Activated CD4-positive, alpha-beta T cell treated with anti-CD3 and anti-CD28 coated beads, Interleukin-2, amount 50 U/mL, for 48 hours (primary cell): ENCODE measurements at places on chromosomes 12 and 14.
A peak's percentile ranks its signal among the peaks of the same experiment; 100 is the strongest.

DNA sequence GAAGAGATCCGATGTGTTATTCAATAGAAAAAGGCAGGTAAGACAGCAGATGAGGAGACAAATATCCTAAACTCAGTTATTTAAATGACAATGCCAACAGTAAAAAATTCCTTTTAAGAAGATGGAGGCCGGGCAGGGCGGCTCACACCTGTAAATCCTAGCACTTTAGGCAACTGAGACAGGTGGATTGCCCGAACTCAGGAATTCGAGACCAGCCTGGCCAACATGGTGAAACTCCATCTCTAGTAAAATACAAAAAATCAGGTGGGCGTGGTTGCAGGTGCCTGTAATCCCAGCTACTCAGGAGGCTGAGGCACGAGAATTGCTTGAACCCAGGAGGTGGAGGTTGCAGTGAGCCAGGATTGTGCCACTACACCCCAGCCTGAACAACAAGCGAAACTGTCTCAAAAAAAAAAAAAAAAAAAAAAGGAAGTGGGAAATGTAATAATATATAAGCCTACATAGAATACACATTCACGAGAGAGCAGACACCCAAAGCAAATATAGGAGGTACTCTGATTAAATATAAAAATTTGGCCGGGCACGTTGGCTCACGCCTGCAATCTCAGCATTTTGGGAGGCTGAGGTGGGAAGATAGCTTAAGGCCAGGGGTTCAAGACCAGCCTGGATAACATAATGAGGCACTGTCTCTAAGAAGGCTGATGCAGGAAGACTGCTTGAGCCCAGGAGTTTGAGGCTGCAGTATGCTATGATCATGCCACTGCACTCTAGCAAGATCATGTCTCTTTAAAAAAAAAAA, 19.0 kb downstream of the CORO1C start:
- no peak for DNase-seq

DNA sequence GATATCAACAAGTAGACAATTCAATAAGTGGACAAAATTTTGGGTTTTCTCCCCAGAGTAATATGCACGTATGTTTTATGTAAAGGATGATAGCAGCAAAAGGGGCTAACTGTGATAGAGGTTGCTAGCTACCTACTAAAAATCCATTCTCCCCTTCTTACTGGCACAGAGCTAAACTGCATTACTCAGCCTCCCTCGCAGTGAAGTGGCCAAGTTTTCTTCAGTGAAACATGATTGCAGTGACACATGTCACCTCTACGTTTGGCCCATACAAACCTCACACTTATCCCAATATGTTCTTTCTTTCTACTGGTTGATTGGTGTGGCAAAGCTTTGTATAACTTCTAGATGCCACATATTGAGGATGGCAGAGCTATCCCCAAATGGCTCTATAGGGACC, 34.3 kb downstream of the GPR65 start:
- no peak for DNase-seq

GRCh38 chr14:90795744-90796143, 20.5 kb downstream of the TTC7B start:
- no peak for DNase-seq

GRCh38 chr12:4984344-4984743, 59.3 kb upstream of the KCNA5 start:
- no peak for DNase-seq

DNA sequence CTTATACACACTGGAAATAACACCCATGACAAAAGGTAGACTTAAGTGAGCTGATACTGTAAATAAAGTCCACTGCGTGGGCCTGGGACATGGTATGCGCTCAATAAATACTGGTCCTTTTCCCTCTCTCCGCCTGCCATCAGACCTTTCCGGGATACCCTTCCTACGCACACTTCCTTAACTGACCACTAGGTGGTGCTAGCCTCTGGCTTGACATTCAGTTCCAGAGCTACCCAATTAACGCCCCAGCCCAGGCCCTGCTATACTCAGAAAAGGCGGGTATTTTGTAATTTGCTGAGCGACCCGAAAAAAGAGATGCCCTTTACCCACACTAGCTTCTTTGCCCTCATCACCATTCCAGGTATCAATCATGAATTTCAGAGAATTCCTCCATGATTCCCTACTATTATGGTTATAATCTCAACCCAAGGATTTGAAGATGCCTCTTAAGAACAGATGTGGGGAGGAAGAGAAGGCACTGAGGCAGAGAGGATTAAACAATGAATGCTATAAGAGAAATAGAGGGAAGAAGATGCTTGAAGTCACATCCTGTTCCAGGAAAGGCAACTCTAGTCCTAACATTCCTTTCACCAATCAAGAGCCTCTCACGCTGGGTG, 3.9 kb upstream of the LRP1 start:
- peak; percentile 83 for DNase-seq

DNA sequence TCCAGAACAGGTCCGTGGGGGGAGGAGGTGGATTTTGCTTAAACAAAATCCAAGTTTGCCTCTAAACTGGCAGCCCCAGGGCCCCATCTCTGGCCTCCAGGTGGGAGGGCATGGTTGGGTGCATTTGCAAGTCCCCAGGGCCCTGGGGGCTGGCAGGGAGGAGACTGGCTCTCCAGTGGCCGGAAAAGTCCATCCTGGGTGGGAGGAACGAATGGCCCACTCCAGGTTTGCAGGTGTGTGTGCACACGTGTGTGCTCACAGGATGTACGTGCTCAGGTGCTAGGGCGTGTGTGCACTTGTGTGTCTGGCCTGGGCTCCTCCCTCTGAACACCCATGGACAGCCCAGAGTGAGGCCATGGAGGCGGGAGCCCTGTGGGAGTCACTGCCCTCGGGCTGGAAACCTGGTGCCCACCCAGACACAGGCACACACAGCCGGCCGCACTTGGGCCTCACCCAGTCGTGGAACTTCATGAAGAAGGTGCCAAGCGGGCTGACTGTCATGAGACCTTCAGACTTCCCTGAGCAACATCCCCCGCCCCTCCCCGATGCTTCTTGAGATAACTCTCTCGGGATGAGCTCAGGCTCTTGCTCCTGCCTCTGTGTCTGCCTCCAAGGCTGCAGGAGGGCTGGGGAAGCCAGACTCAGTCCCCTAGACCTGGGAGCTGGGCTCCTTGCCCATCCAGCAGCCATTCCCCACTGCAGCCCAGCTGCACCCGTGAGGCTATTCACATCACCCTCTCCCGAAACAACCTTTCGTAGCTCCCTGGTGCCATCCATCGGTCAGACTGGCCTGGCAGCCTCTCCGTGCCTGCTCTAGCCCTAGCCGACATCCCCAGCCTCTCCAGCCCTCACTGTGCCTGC, 9.4 kb downstream of the AHNAK2 start:
- DNase-seq = no peak

GRCh38 chr14:48735607-48736006, 850.6 kb downstream of the RPS29 start:
- no peak for DNase-seq

DNA sequence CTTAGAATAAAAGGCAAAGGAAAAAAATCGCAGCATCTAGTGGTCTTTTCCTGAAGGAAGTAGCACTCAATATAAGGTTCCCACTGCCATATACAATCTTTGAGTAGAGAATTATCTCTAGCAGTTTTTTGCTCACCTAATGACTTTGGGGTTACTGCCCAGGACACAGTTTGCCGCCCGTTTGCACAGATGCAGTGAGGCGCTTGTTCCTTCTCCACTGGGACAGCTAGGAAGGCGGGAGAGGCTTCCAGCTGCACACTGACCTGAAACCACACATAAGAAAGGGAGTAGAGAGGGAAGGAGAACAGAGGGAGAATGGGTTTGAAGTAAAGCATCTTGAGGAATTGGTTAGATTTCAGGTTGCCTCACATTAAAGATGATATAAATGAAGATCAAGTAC, 25.5 kb downstream of the A2M start:
- no peak for DNase-seq

DNA sequence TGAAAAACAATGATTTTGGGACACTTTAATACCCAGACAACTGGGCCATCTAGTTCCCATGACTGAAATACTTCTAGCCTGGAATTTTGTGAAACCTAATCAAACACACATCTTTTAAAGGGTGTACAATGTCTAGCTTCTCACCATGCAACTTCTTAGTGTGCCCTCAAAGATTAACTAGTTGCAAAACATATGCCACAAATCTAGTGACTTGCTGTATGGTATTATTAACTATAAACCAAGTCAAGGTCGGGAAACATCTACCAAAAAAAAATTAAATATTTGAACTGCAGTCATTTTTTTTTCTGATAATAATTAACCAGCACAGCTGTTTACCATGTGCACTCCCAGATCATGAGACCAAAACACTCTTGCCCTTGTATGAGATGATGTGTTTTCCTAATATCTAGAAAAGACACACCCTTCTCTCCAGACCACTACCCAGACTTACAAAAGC, 171.8 kb upstream of the FOXN3 start:
- no peak for DNase-seq

GRCh38 chr12:123530668-123531067, 2.9 kb downstream of the RILPL1 start:
- no peak for DNase-seq

GRCh38 chr12:131007031-131007739, 53.5 kb downstream of the ADGRD1 start:
- no peak for DNase-seq

- DNase-seq = no peak
Measured at GRCh38 chr12:2647186-2647585, 147.6 kb upstream of the FKBP4 start.

GRCh38 chr14:39617537-39617936, 185.3 kb upstream of the FBXO33 start:
- DNase-seq = no peak

DNA sequence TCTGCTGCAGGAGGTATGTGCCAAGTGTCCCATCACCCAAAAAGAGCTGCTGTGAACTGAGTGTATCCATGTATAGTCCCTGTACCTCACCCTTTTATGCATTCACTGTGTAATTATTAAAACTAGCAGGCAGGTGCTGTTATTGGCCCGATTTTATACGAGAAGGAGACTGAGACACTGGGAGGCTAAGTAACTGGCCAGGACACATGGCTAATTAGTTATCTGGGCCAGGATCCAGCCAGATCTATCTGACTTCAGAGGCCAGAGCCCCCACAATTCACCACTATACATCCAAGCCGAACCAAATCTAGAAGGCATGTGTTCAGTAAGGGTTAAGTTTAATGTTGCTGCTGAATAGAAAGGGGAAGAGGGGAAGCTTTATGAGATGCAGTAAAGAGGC, 73.4 kb downstream of the FRMD6 start:
- DNase-seq = no peak

DNA sequence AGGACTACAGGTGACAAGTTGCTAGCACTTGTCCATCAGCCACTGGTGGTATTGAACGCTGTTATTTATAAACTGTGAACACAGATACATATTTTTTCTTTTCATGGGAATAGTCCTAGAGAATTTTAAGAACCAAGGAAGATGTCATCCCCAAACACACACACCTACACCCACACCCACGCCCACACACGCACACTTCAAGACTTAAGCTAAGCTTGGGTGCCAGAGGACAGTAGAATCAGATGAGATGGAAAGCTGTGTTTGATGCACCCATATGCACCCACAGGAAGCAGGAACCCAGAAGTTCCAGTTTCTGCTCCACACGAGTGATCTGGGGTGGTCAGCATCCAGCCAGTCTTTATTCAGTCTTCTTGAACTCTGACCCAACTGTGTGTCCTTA, 348.3 kb downstream of the KCNH5 start:
- no peak for DNase-seq

DNA sequence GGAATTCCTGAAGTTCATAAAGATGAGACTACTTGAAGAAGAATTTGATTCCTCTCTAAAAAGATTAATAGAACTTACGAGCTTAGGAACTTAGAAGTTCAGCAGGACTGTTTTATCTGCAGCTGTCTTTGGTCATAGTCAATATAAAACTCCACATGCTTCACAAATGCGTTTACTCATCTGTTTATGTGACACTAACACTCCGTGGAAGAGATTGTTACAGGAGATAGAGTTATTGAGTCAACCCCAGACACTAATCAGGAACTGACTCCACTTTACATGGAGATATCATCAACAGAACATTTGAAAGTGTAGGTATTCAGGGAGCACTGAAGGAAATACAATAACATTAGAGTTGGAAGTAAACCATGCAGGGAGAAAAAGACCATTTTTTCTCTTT, 92.8 kb downstream of the LRFN5 start:
- no peak for DNase-seq

DNA sequence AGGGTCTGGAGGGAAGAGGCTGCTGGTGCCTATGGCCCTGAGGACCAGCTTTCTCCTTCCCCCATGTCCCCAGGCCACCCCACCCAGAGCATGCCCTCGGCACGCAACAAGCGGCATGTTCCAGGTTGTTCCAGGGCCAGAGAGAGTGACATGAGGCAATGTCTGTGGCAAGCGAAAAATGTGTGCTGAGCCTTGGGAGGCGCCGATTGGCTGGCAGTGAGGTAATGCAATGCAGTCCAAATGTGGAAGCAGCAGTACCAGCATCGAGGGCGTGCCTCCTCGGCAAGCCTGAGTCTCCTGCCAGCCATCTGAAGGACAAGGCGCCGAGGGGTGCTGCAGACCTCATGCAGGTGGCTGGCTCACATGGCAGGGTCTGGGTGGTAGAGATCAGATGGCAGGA, 423.8 kb downstream of the NRXN3 start:
- no peak for DNase-seq
